HFFc6 (cell line): ENCODE measurements at places on chromosomes 4 and X. TPM values are rescaled to one million over a fixed set of nuclear protein-coding genes. Genes with fewer than 3 reads are reported as not detected.

CT45A3 gene
- total RNA-seq, result not detected in 3 replicates

CYTL1 gene
- total RNA-seq, result not detected in 3 replicates

MAOB gene
- not detected in 2 replicates for total RNA-seq

DNA sequence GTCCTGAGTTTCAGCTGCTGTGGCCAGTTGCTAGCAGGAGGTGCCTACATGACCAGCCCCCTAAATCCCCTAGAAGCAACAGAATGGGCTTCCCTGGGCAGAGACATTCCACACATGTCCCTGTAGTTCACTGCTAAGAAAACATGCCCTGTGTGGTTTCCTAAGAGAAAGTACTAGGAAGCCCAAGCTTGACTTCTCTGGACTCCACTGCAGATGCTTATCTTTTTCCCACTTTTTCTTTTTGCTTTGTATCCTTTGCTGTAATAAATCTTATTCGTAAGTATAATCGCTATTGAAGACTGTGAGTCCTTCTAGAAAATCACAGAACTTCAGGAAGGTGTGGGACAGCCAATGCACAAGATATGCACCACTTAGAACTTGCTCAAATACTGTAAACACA lies 15.6 kb downstream of the RPGR start:
- no peak for DNase-seq

GRCh38 chr4:107734120-107734519 lies 14.1 kb upstream of the PAPSS1 start:
- no peak for DNase-seq

DNA sequence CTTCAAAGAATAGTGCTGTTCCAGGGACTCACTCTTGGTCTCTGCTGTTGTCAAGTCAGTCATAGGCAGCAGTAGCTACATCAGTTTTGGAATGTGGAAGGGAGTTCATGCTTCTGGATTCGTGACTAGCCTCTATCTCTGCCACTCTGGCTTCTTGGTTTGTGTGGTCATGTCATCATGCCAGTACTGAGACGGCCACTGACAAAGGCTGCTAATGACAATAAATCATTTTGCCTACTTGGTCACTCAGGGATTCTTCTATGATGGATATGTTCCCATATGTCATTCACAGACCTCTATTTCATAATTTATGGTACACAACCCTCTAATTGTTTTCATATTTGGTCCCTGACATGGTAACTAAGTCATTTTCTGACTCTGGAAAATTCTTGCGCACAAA lies 450.8 kb upstream of the BOD1L1 start:
- DNase-seq, result no peak

DNA sequence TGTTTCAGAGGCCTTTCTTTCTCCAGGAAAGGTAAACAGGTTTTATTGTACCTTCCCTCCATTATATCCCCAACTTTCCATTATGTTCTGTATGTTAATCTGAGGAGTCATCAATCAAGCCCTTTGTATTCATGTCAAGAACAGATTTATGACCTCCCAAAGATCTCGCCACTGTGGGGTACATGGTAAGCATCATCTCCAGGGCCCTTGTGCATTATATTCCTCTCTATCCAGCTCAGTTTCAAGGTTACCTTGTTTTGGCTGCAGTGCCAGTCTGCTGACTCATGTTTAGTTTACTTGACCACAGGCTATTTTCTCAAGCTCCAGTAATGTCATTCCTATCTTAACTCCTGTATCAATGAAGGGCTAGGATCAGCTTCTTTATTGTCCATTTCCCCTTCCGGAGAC lies 125.1 kb upstream of the FRMPD4 start:
- peak; percentile 48 for DNase-seq

GRCh38 chr4:164779811-164780216 lies 25.9 kb downstream of the SMIM31 start:
- DNase-seq, result peak; percentile 28

DNA sequence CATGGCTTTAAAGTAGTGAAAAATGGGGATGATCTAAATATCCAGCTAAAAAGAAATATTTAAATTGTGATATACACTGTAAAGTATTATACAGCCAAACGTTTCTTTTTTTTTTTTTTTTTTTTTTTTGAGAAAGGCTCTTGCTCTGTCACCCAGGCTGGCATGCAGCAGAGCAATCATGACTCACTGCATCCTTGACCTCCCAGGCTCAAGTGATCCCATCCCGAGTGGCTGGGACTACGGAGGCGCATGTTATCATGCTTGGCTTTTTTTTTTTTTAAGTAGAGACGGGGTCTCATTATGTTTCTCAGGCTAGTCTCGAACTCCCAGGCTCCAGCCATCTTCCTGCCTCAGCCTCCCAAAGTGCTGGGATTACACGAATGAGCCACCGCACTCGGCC lies 17.1 kb downstream of the SMIM14 start:
- DNase-seq, result peak; percentile 80

GRCh38 chrX:47556045-47556623 lies 4.9 kb upstream of the ARAF start:
- DNase-seq, result peak; percentile 89

GRCh38 chr4:11074581-11075241 lies 354.0 kb downstream of the HS3ST1 start:
- DNase-seq, result no peak

DNA sequence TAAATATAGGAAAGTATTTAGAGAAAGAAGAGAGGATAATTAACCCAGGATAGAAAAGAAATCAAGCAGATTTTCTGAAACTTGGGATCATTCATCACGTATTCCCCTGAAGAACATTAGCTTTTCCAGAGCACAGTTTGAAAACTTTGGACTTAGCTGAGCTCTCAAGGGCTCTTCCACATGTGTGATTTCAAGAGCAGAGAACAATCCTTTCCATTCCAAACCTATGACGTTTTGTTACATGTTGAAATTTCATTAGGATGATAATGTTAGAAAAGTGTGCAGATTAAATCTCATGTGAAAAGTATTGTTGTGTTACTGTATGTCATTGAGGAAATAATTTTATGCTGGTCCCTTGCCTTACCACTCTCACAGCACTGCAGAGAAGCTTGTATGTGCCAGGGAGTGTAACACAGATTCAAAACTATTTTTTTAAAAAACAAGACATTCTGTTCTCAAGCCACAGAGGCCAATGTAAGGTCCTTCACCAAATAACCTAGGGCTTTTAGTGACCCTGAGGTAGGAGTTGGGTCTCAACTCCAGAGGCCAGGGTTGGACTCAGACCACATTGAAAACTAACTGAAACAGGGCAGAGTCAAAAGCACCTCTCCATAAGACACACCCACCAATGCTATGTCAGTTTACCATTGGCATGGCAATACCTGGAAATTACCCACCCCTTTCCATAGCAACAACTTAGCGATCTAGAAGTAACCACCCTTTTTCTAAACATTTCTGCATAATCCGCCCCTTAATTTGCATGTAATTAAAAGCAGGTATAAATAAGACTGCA lies 141.3 kb downstream of the ANXA5 start:
- no peak for DNase-seq

- DNase-seq, result no peak
These were observed 28.1 kb downstream of the SLC25A43 start for GRCh38 chrX:119427024-119427794.
